EL (cell line): ENCODE measurements at places on chromosomes 1 and 21.

DNA sequence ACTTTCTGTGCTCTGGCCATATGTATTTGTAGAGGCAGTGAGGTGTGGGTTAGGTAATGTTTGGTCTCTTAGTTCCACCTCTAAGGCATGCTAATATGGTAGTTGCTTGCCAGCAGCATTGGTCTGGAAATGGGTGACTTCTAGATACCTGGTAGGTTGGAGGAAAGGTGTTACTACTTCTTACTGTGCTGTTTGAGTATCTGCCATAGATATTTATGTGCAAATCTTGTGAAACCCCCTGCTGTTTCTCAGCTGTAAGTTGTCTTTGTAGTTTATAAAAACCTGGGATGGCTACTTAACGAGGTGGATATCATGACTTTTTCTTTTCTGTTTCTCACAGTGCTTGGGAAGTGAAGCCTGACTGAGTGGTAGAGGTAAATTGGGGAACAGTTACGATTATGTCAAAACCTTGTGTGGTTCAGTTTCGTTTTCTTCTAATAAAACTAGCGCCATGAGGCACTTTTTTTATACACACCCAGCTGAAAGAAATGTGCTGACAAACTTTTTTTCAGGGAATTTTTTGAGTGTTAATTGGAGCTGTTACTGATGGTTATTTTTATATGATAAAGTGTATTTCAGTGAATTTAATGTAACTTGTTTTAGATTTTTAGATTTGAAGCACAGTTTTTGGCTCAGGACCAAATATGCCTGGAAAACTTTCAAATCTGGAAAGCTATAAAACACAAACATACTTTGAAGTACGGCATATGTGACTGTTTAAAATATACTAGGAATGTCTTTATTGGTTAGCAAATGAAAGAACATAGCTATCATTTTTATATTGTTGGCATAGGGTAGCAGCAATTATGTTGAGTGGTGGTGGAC lies 42.1 kb downstream of the CAMSAP2 start:
- peak; percentile 51 for DNase-seq

DNA sequence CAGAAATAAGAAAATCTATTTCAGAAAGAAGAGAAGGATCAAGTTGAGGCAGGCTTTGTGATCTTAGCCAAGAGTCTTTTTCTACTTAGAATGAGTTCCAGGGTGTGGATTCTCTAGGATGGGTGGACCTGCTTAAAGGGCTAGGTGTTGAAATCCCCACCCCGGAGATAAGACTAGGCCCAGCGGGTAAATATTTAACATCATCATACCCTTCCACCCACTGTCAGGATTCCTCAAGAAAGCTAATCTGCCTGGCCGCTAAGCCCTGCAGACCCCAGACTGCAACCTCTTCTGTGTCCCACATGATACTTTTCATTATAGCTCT lies 5.8 kb downstream of the IGSF9 start:
- DNase-seq = no peak

DNA sequence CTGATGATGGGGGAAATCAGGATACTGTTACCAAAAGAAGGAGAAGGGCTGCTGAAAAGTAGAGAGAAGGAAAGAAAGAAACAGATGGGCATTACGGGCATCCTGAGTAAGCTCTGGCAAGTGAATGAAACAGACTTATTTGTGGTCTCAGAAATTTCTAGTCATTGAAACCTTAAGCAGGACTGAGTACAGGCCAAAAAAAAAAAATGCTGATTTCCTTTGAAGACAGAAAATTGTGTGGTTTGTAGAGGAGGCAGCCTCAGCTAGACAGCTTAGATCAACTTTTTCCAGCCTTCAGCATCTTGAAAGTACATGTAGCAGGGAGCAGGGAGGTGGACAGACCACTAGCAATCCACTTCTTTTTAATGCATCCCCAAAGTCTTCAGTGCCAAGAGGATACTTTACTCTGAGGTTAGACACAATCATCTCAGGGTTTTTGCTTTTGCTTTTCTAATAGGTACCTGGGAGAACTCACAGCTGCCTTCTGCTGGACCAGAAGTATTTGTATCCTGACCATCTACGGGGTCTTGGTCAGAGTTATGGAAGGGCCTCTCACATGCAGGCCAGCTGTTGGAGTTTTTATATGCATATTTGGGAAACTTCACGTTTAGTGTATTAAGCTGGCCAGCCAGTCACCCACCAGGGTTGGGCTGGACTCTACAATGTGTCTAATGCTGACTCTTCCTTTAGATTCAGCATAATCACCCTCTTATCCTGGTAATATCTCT lies 10.6 kb upstream of the CAPZB start:
- DNase-seq = no peak

DNA sequence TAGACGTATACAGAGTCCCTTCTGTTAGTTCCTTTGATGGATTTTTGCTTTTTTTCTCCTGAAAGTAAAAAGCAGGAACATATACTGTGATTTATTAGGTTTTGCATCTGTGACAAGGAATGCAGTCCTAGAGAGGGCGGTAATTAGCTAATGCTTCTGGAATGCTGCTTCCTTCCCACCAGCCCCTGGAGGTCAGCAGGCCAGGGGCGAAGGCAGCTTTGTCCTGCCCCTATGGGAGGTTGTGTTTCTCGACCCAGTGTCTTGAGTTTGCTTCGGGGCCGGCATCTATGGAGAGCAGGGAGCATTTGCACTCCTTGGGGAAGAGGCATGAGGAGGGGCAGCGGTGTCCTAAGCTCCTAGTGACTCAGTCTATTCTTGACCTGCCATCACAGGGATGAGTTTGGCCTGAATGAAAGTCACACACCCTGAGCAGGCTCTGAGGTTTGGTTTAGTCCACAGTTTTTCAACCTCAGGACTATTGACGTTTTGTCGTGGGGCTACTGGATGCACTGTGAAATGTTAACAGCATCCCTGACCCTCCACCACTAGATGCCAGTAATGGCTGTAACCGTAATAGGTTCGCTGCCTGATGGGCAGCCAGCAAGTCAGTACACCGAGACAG lies 85.0 kb upstream of the KCNJ15 start:
- peak; percentile 90 for DNase-seq

- no peak for DNase-seq
Observed at GRCh38 chr1:243489681-243490546, 234.1 kb downstream of the SDCCAG8 start.

- no peak for DNase-seq
Observed at GRCh38 chr1:996851-997712, 2.8 kb downstream of the HES4 start.

DNA sequence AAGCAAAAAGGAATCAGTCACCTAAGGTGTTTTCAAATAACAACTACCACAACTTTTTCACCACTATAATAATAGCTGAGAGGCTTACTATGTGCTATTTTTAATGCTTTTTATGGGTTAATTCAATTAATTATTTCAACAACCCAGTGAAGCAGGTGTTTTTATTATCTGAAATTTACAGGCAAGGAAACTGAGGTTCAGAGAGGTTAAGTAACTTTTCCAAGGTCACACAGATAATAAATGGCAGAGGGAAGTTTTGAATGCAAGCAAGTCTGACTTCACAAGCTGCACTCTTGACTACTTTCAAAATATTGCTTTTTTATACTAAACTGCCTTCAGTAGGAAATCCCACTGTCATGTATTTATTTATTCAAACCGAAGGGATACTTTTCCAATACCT lies 4.2 kb upstream of the TMEM183A start:
- no peak for DNase-seq

- no peak for DNase-seq
Observed at GRCh38 chr1:47759251-47759935, 237.8 kb downstream of the TRABD2B start.

DNA sequence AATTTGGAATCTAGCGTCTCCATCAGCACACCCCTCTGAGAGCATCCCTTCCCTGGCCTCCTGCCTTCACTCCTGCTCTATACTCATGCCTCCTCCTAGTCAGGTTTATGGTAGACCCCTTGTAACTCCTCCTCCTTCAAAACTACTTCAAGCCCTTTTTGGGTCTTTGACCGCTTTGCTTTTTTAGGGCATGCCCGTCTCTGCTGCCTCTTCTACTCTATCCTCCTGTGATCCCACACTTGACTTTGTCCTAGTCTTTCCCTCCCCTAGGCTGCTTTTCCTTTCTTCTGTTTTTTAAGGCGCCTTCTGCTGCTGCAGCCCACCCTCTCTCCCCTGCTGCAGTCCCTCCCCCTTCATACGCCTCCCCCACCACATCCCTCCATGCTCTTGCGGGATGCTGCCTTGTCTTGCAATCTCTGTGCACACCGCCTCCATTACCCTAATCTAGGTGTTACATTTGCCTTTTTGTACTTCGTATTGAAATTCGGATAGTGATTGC lies 1.5 kb downstream of the SNX27 start:
- DNase-seq = no peak
